Naive thymus-derived CD4-positive, alpha-beta T cell (primary cell): ENCODE measurements at places on chromosomes 7 and 10.

GRCh38 chr10:29980084-29980483 lies 79.3 kb downstream of the JCAD start:
- no peak for DNase-seq

GRCh38 chr7:97381815-97382554 lies 264.5 kb downstream of the SDHAF3 start:
- no peak for DNase-seq

DNA sequence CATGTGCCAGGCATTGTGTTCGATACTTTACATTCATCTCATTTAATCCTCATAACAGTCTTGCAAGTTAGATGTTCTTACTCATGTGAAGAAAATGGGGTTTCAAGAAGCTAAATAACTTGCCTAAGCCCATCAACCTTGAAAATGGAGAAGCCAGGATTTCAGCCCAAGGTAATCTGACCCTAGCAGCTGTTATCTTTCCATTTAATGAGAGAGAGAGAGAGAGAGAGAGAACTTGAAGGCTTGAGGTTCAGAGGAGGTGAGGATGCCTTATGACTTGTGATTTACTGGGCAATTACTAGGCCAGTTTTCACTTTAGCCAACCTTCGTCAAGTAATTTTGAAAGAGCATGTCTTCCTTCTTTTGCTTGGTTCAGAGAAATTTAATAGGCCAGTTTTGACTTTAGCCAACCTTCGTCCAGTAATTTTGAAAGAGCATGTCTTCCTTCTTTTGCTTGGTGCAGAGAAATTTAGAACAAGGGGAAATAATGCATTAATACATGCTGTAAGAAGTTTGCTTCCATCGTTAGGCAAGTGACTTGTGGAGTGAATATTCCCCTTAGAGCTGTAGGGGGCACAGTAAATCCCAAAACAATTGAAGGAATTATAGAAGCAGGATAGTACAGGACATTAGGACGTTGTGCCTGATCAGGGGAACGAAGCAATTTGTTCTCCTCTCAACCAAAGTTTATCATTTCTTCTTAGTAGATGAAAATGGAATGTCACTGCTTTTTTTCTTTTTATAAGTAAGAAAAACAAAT lies 143.0 kb upstream of the BMPER start:
- no peak for DNase-seq

DNA sequence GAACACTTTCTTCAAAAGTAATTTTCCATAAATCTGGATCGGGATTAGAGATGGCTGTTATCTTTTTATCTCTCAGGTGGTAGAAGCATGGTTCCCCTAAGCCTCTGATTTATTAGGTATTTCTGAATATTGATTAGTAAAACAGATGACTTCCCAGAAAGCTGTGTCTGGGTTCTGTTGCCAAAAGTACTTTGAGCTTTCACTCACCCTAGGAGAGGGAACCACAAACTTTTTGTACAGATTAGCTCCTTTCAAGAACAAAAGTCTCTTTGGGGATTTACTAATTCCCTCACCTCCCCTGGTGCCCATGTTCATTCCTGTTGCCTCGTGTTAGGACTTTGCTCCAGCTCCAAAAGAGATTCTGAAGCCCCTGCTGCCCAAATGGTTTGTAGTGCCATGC lies 46.7 kb upstream of the STRIP2 start:
- no peak for DNase-seq

GRCh38 chr7:47523401-47523800 lies 58.5 kb downstream of the TNS3 start:
- DNase-seq = no peak

DNA sequence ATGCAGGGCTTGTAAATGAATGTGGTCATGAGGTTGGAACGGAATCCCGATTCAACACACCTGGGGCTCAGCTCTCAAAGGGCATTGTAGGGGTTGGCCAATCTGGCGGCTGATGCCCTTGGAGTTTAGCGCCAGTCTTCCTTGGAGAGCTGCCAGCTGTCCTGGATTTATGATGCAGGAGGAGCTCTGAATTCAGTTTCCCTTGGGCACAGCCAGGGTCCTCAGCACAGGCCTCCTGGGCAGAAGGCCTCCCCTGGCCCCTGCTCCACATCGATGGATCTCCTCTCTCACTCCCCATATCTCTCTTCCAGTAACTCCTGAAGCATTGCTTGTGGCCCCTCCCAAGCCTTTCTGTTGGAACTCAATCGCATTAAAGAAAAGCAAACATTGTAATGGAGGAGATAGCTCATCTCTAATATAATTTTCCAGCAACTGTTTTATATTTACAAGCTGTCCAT lies 985 bp upstream of the CYTH3 start:
- no peak for DNase-seq

DNA sequence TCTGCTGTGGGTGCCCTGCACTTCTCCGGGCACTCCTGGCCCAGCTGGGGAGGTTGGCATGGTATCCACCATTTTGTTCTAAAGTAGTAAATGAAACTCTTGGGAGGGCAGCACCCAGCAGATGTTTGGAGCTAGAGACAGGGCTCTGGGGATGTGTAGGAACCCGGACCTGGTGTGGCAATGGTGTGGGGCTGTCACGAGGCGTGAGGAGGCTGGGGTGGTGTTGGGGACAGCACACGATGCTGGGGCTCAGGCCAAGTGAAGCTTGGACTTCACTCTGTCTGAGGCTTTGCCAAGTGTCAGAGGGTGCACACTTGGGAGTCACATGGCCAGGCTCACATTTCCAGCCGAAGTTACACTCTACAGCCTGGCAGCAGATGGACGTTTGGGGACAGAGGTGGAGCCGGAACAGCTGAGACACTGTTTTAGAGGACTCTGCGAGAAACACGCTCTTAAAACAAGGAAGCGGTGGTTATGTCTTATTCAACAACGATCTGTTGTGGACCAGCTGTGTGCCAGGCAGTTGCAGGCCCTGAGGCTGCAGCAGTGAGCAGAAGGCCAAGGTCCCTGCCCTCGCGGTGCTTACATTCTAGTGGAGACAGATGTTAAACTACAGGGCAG lies 118.2 kb downstream of the CUX1 start:
- no peak for DNase-seq

GRCh38 chr7:30478349-30479201 lies at the start of gene NOD1:
TSS of gene NOD1 (minus strand) at chr7:30478784. CDS start at chr7:30456921, 21,863 bp downstream.
- DNase-seq = peak; percentile 50

GRCh38 chr10:64096941-64097340 lies 575.7 kb downstream of the REEP3 start:
- DNase-seq = no peak
